NCI-H2171 treated with DMSO at 0.1 percent for 48 hours (cell line): ENCODE measurements at places on chromosomes 1 and 21.
A peak's percentile ranks its signal among the peaks of the same experiment; 100 is the strongest.

- no peak for DNase-seq
These were observed 41.0 kb downstream of the ATP2B4 start for GRCh38 chr1:203667616-203668015.

GRCh38 chr1:192261476-192261875, 55.3 kb upstream of the RGS21 start:
- no peak for DNase-seq

GRCh38 chr1:27154469-27154990, 395 bp downstream of the SLC9A1 start:
- DNase-seq = no peak

DNA sequence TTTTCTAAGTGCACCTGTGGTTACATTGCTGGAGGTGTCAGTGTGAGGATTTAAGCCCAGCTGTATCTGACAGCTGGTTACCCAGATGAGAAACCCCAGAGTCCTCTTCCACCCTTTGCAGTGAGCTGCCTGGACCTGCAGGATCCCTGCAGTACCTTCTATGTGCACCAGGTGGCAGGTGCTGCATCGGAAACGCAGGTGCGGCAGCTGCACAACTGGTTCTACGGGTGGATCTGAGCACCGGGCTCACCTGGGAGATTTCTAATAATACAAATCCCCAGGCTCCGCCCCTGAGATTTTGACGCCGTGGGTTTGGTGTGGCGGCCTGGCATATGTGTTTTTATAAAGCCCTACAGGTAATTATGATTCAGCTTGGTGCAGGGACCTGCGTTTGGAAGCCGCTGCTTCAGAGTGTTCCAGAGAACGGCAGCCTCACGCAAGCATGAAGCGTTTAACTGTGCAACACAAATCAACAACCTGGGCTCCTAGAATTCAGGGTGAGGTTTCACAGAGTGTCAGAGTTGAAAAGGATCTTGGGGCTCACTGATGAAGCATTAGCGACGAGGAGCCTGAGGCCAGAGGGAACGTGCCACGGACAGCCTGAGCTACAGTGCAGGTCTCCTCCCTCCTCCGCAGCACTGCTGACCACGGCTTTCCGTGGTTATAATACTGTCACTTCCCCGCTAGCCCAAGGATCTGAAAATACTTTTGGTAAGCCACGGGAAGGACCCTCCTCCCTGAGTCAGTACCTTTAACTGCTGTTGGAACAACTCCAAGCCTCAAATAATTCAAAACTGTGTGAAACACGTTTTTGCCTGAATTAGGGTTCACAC, 96.7 kb upstream of the TRABD2B start:
- DNase-seq = peak; percentile 88

DNA sequence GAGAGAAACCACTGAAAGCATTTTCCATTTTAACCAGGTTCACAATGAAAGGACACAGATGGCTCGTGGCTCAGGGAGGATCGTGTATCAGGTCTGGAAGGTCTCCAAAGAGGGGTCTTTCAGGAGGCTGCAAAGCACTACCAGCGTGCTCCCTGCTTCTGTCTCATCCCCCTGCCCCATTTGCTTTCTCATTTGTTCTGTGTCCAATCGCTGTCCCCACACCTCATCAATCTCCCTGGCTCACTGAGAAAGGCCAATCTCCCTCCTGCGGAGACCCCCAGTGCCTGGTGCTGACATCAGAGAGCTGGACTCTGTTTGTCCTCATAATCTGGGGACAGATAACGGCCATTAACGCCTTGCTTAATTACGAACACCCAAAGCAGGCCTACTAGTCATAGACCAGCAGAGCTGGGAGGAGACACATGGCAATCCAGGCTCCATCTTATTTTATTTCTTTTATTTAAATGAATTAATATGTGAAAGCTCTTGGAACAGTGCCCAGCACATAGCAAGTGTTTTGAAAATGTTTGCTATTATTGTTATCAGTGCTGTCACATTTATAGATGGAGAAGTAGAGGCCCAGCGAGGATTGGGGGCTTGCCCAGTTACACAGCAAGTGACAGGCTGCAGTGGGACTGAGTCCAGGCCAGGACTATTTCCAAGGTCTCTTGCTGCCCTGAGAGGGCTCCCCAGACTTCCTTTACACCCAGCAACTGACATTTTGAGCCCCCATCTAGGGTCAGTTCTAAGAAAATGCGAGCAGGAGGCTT, 341.0 kb upstream of the USP24 start:
- peak; percentile 88 for DNase-seq
